ENCODE measurements at places on chromosomes 3 and 15.

GRCh38 chr3:78878011-78878410, 889.8 kb downstream of the ROBO1 start:
- DNase-seq, result no peak

GRCh38 chr15:98673133-98673532, 24.8 kb downstream of the IGF1R start:
- DNase-seq, result no peak

GRCh38 chr15:65054333-65055200, 9.4 kb downstream of the SLC51B start:
- DNase-seq, result no peak

DNA sequence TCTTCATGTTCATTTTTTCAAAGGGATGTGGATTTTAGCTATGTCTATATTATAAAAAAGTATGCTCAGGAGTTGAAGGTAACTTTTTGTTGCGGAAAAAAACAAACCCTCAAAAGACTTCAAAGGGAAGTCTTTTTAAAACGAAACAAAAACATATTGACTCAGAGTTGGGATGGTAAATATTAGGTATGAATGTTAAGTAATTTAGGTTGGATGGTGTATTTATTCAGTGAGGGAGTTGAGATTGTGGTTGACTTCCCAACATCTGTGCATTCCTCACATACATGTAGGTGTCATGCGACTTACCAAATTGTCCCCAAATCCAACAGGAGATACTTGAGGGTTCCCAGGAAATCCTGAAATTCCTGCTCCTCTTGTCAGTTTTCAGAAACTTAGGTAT, 32.7 kb upstream of the PLSCR5 start:
- DNase-seq, result no peak

DNA sequence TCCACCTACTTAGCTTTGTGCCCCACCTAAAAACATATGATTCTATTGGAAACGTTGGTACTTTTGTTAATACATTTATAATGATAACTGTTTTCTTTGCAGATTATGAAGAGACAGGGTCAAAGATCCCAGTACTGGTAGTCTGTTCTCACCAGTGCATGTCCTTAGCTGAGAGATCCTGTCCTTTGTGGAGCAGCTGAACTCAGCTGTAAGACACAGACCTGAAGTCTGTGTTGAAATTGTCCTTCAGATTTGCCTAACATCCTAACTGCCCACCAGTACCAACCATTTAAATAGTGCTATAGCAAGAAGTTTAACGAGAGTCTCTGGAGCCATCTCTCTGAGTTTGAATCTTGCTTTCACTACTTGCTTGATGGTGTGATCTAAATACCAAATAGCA, 398.7 kb downstream of the FEZF2 start:
- DNase-seq, result no peak

DNA sequence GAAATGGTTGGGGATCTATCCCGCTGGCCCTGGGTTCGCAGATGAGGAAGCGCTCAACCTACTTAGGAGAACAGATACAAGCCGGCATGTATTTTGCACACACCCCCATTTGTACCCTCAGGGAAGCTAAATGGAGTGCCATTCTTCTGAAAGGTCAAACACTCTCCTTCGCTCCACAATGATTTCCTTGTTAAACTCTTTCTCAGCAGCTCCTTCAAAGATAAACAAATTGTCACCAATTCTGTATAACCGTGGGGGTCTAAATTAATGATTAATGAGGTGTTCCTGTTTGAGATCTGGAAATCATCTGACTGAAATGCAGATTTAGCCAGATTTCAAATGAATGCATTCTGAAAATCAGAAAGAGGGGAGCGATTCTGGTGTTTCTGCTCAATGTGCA, 124.0 kb downstream of the MEGF11 start:
- DNase-seq, result no peak

DNA sequence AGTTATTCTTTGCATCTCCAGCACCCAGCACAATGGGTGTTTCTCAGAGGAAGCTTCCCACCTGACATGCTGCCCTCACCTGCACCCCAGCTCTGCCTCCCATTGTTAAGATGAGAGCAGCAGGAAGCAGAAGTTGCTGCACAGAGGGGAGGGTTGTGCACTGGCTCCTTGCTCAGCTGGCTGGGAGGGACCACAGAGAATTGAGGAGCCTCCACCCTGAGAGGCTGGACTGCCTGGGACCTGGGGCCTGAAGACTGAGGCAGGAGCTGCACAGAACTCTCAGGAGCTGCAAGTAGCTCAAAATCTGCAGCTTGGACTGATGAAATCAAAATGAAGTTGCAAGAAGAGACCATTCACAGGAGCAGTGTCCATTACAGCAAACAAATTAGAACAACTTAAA, 222.3 kb upstream of the LINGO1 start:
- DNase-seq, result no peak

DNA sequence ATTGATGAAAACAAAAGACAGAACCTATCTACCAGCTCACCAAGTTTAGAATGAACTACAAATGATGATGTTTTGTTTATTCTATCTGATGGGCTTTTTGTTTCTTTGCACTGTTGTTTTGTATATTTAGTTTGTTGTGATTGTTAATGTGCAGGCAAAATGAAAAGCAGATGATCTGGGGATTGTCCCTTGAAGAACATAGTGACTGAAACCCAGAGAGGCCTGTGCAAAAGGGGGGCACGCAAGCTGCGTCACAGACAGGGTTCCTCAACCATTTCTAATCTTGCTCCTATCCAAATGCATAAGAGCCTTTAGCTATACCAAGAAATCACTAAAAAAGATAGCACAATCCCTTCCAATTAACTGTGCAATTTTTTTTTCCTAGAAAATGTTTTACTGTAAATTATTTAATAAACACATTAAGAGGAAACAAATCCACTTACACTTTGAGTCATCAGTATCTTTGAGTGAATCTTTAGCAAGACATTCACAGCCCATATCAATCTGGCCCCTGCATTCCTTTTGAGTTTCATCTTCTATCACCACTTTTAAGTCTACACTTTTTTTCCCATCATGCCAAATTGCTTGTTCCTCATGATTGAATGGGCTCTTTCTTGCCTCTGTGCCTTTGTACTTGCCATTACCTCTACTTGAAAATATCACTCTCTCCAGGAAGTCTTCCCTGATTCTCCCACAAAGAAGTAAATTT, 220.3 kb downstream of the ATP8B4 start:
- no peak for DNase-seq

DNA sequence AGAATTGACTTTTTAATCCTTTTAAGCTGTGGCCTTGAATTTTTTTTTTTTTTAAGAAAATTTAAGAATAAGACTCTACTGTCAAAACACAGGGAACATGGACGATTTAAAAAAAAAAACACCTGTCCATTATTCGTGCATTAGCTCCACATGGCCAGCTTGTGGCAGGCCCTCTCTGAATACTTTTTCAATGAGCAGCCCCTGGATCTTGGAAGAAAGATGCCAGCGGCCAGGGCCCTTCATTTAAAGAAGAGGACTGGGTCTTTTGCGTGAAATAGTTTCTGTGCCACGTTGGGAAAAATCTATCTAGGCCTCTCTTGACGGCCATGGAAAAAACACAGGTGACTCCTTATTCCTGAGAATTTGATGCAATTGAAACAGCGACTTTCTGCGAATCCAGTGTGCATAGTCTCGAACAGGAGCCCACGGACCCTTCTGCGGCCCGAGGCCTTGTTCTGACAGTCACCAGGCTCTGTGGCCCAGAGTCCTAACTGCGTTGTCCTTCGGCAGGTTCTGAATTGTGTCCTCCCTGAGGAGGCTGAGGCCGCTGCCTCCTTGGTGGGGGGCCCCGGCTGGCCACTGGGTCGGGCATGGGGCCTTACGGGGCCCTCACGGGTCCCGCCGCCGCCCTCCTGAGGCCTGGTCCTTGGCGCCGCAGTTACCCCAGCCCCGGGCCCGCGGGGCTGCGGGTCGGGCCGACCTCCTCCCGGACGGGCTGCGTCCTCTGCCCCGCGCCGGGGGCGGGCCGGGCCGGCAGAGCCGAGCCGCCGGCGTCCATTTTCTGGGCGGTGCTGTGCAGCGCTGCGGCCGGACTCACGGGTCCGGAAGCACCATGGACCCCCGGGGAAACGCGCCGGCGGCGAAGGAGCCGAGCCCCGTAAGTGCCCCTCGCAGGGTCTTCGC, 33.5 kb downstream of the ZBTB38 start:
- DNase-seq, result no peak

DNA sequence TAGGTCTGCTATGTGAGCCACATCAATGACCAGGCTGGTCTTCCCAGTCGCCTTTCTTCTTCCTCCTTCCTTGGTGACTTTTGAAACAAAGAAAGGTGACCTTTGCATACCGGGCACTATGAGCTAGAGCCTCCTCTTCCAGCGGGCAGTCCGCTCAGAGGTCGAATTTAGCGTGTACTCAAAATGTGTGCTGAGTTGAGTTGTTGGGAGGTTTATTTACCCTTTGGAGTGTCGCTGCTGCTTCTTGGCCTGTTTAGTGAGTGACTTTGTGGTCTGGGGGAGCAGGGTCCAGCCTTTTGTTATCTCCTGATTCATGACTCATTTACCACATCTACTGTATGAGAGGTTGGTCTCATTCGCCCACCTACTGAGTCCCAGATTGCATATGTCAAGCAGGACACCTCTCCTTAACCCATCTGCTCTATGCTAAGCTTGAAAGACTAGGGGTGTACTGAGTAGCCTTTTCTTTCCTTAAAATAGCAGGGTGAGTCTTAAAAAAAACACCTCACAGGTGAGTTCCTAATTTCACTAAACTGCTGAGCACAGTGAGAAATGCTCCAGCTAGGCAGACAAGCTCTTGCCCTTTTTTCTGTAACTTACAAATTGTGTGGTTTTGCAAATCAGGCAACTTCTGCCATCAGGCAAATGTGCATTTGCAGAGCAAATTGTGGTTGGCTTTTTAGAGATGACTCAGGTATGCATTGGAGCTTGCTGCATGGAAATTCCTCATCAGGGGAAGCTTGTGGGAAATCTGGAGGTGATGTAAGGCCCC, 3.2 kb upstream of the SIAH2 start:
- no peak for DNase-seq

- DNase-seq, result no peak
These were observed 16.3 kb upstream of the ATP13A3 start for GRCh38 chr3:194503081-194503531.

GRCh38 chr3:167057581-167057980, 322.5 kb downstream of the ZBBX start:
- DNase-seq, result no peak

GRCh38 chr15:62625429-62626033, 417.0 kb upstream of the TPM1 start:
- no peak for DNase-seq

DNA sequence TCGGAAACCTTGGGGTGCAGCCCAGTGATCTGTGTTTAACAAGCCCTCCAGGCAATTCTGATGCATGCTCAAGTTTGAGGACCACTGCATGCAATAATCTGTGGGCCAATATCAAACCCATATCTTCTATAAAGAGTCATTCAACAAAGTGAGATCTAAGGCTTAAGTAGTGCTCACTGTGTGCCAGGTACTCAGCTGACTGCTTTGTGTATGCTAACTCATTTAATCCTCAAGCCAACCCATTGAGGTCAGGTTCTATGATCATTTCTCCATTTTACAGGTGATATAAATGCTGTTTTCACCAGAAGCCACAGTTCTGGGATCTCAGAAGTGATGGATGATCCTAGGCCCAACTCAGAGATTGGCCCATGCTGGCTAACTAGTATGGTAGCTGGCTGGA, 101.7 kb downstream of the SMAD6 start:
- DNase-seq, result no peak

DNA sequence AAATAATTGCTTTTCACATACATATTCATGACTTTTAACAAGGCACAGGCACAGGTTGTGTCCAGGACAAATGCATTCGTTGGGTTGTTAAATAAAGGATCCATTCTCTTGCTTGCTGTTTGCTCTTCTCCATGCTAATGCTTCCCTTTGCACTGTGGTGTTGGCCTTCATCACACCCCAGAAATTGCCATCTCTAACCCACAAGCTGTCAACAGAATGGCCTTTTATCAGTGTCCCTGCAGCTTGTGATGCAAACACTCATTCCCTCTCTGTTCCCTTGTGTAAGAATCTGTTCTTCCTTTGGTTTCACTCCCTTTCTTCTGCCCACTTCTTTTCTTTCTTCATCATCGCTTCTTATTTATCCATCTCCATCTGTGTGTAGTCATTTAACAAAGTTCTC, 72.2 kb downstream of the SLC7A14 start:
- no peak for DNase-seq

DNA sequence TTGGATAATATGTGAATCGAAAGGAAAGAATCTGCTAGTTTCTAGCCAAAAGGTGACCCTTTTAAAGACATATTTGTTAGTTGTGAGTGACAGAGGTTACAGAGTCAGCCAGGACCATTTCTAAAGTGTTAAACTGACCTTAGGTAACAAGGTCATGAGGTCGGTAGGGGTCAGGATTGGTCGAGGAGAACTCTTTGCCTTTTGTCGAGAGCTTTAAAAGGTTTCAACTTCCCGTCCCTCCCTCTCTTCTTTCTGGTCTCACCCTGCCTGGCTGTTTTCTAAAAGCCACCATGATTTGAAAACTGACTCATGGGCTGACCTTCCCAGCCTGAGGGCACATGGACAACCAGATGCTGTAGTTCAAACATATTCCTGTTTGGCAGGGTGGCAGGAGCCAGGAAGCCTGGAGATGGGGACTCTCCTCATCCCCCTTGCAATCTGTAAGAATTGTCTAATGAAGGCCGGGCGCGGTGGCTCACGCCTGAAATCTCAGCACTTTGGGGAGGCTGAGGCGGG, 25.8 kb upstream of the PRTG start:
- DNase-seq, result no peak

DNA sequence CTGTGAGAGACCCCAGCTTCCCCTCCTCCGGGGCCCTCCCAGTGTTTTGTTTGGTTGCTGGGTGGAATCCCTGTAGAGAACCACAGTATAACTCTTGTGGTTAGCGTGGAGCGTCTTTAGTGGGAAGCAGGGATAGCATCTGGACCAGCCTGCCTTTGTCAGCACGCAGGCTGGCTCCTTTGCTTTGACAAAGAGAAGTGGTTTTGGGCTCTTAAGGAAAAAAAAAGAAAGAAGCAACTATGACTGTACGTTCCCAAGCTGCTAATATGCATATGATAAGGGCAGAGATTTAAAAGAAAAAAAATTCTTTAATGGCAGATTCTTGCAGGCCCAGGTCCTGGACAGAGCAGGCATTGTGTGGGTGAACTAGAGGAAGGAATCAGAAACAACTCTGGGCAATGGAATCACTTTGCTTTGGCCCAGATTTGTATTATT, 340.8 kb upstream of the CTDSPL start:
- no peak for DNase-seq

- no peak for DNase-seq
These were observed 498.1 kb downstream of the MAGI1 start for GRCh38 chr3:65540666-65541065.

GRCh38 chr3:177904621-177905020, 631.6 kb upstream of the KCNMB2 start:
- no peak for DNase-seq

- no peak for DNase-seq
These were observed 945.1 kb downstream of the OTOL1 start for GRCh38 chr3:162441716-162442115.

DNA sequence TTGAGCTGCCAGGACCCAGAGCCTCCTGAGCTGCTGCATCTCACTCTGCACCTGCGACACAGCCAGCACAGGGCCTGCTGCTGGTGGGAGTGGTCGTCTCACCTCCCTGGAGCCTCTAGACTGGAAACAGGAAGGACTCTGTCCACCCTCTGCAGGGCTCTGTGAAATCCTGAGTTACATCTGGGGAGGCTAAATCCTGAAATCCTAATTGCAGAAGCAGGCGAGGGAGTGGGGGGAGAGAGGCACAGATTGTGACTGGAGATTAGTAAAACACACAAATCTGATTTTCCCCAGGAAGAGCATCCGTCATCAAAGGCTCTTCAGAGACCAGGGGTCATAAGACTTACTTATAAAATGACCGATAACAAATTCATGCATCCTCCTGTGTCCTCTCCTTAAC, 31.6 kb upstream of the GABRG3 start:
- no peak for DNase-seq

GRCh38 chr3:36736301-36736700, 28.1 kb downstream of the DCLK3 start:
- no peak for DNase-seq

Data from activated CD4-positive, CD25-positive, alpha-beta regulatory T cell treated with anti-CD3 and anti-CD28 coated beads, Interleukin-2, amount 50 U/mL, for 16 hours (primary cell).